Aorta (tissue), 5 donors: ENCODE measurements at places on chromosomes 13 and 19. TPM values are rescaled to one million over a fixed set of nuclear protein-coding genes. Genes with fewer than 3 reads are reported as not detected.

RDH8 gene
- total RNA-seq, result not detected

CNFN gene
- total RNA-seq, result not detected

CFAP97D2 gene
- total RNA-seq, result not detected

CLEC4G gene
- total RNA-seq, result 2.8 TPM

RCBTB1 gene
- 12.7 TPM for total RNA-seq

ZNF776 gene
- total RNA-seq, result 13.6 TPM

MBD3L3 gene
- not detected for total RNA-seq

DNA sequence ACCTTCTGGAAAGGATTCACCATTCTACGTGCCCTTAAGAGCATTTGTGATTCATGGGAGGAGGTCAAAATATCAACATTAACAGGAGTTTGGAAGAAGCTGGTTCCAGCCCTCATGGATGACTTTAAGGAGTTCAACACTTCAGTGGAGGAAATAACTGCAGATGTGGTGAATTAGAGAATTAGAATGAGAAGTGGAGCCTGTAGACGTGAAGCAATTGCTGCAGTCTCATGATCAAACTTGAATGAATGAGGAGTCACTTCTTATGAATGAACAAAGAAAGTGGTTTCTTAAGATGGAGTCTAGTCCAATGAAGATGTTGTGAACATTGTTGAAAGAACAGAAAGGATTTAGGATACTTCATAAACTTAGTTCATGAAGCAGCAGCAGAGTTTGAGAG is 129.1 kb downstream of the TNFRSF19 start:
- no peaks in the 10 kb centered on the region for H3K4me1 ChIP-seq
- no peaks in the 10 kb centered on the region for H3K36me3 ChIP-seq
- H3K27ac ChIP-seq, result no peak overlapping the region
- DNase-seq, result no peak

DNA sequence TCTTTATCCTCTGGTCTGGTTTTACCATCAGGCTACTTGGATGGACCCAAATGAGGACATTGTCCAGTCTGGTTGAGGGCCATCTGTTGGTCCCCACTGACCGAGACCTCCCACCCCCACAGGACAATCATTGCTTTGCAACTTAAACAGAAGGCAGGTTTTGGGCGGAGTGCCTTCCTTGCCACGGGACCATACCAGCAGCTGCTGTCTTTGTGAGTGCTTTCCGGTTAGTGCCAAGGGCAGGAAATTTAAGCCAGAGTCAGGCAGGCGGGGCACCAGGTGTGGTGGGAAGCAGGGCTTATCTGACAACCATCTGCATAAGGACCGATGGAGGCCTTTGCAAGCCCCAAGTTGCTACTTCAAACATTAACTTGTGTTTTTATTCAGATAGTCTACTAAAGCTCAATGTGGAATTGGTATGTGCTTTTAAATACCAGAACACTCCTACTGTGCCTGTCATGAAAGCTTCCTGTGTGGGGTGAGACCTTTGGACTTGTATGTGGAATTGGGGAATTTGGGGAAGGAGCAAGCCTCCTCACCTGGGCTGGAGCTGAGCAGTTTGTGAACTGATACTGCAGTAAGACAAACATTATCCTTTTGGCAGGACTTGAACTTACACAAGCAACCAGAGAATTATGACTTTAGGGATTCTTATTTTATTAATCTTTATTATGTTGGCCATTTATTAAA is 39.3 kb upstream of the UBE2L5 start:
- H3K27ac ChIP-seq, result no peak overlapping the region
- no peaks in the 10 kb centered on the region for H3K4me1 ChIP-seq
- no peaks in the 10 kb centered on the region for H3K27me3 ChIP-seq
- H3K36me3 ChIP-seq, result no peaks in the 10 kb centered on the region
- no peak for DNase-seq
- no peak overlapping the region for H3K4me3 ChIP-seq

DNA sequence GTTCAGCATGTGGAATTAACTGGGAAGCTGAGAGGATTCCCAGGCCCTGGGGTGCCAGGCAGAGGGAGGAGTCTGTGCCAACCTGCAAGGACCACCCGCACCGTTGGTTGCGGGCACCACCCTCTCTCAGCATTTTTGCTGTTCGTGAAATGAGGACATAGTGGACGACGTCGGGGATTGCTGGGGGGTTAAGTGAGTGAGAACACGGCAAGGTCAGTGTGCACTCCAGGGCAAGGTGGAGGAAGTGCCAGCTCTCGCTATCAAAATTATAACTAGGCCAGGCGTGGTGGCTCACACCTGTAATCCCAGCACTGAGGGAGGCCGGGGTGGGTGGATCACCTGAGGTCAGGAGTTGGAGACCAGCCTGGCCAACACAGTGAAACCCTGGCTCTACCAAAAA is 2.2 kb downstream of the FXYD3 start:
- no peaks in the 10 kb centered on the region for H3K36me3 ChIP-seq
- H3K4me1 ChIP-seq, result no peaks in the 10 kb centered on the region
- no peaks in the 10 kb centered on the region for H3K27me3 ChIP-seq
- H3K27ac ChIP-seq, result no peak overlapping the region
